ENCODE measurements at places on chromosomes 16 and 17. TPM values are rescaled to one million over a fixed set of nuclear protein-coding genes. Genes with fewer than 3 reads are reported as not detected.

Gene CCDC154
- 0.85 TPM for total RNA-seq

Gene TP53TG3B
- total RNA-seq: not detected

Gene RPL26
- 955 TPM for total RNA-seq

Gene PRMT7
- total RNA-seq: 22.6 TPM

DNA sequence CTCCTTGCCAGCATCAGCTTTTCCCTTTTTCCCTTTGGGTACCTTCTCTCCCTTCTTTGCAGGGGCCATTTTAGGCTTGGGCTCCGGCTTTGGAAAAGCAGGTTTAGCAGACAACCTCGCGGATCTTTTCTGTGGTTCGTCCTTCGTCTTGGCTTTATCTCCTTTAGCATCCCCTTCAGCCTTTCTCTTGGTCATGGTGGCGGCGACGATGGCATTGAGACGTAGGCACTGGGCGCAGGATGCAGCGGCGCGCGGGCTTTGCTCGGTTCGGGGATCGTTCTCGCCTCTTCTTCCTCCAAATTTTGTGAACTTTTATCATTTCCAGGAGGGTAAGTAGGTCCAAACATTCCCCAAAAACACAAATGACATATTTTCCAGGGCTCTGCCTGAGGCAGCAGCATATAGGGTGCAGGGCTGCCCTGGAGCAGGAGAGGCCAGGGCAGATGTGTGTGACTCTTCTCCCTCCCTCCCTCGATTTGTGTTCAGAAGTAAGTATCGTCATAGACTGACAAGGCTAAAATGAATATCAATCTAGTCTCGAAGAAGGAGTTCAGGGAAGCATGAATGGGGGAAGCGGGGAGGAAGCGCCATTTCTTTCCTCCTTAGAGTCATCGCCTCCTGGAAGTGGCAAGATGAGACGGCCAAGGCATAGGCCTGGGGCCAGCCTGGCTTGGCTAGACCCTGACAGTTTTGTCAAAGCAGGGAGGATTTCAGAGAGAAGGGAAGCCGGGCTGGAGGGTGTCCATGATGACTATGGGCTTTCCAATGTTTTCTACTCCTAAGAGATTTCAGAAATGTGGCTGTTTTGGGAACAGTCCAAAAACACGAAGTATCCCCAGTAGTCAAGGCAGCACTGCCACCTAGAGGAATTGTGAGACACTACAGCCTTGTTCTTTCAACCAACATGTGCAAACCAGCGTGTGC, 13.2 kb downstream of the CHCT1 start:
- DNase-seq: no peak

GRCh38 chr17:63658366-63658765, 36.1 kb downstream of the MAP3K3 start:
- DNase-seq: no peak

DNA sequence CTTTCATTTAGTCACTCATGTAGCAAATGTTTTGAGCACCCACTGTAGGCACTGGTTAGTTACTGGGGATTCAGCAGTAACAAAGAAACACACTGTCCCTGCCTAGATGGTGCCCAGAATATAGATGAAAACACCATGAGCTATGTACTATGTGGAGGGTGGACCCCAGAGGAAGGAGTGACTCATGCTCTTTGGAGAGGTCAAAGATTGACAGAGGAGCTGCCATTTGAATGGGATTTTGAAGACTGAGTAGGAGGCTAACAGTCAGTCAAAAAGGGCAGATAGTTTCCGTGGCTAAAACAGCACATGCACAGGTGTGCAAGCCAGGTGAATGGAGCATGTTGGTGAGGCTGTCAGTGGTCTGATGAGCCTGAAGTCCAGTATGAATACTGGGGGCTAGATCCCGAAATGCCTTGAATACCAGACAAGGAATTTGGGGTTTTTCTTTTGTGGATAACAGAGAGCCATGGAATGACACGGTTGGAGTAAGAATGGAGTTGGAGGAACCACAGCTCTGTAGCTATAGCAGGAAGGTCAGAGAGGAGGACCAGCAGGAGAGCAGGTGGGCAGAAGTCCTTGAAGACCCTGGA, 6.1 kb downstream of the IL21R start:
- DNase-seq: no peak

DNA sequence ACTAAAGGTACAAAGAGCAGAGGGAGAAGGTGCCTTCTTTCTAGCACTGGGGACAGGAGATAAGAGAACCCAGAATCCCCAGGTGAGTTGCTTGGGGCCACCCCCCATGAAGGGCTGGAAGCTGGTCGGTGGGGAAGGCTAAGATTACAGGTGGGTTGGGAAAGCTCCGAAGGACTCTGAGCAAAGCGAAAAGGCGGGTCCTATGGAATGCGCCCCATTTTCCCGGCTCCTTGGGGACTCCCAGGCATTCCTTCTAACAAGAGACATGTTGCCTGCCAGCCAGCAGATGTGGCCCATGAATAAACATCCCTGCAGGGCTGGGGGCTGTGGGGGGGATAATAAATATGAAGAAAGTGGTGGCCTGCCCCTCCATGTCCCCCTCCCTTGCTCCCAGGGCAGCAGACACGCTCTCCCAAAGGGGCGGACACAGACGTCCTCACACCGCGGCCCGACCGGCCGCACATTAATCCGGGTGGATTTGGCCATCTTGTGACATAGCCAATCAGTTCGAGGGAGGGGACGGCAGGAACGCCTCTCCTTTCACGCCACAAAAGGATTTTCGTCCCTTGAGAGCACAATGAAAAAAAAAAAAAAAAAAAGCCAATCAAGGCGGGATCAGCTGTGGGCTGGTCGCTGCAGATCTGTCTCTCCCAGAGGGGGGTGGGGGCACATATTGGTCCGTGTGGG, 98.5 kb downstream of the SOX9 start:
- DNase-seq: no peak

DNA sequence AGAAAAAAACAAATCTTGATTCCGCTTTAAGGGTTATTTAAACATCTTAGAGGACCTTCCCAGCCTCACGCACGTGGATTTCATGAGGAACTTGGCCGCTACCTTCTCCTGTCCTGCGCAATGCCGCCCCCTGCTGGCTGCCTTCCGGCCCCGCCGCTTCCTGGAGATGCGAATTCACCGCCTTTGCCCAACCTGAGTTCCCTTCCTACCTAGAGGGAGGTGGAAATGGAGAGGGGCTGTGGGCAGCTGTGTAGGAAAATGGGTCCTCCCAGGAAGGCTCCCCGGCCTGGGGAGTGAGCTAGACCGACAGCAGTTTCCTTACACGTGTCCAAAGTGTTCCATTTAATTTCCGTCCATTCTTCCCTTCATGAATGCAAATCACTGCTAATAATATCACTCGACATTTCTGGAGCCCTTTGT, 1.0 kb upstream of the ABCC12 start:
- peak; percentile 66 for DNase-seq

GRCh38 chr17:39623356-39623950, 3.3 kb upstream of the PPP1R1B start:
- peak; percentile 99 for DNase-seq

DNA sequence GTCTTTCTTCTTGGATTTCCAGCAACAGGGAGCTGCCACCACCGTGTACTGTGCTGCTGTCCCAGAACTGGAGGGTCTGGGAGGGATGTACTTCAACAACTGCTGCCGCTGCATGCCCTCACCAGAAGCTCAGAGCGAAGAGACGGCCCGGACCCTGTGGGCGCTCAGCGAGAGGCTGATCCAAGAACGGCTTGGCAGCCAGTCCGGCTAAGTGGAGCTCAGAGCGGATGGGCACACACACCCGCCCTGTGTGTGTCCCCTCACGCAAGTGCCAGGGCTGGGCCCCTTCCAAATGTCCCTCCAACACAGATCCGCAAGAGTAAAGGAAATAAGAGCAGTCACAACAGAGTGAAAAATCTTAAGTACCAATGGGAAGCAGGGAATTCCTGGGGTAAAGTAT, 389.0 kb downstream of the MAF start:
- no peak for DNase-seq

- DNase-seq: no peak
Observed at GRCh38 chr16:16887193-16887592, 508.3 kb downstream of the NPIPA7 start.

- no peak for DNase-seq
Observed at GRCh38 chr17:57819285-57819684, 30.6 kb downstream of the MRPS23 start.

DNA sequence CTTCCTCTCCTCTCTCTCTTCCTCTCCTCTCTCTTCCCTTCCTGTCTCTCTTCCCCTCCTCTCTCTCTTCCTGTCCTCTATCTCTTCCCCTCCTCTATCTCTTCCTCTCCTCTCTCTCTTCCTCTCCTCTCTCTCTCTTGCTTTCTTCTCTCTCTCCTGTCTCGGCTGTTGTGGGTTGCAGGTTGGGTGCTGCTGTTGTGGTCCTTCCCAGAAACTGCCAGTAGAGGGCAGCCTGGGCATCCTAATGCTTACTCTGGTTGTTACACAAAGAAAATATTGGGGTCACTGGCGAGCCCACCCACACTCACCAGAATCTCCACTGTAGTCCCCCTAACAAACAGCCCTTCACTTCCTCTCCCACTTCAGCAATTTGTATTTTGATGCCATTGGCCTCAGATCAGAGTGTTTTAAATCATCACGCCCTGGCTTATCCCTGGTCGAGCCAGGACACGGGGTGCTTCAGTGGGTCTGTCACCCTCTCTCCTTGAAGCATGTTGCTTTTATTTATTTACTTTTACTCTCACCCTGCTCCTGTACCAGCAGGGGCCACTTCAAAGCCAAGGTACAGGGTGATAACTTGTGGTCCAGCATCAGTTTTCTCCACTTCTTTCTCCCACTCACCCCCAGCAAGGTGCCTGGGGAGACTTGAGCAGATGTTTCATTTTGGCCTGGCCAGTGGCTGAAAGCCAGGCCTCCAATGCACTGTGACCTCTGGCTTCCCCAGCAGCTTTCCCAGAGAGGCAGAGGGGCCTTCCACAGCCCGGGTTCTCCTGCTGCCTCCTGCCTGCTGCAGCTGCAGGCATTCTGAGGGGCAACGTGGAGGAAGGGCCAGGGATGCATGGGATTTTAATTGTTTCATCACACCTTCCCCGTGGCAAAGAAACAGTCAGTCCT, 4.7 kb upstream of the MMP15 start:
- peak; percentile 80 for DNase-seq

DNA sequence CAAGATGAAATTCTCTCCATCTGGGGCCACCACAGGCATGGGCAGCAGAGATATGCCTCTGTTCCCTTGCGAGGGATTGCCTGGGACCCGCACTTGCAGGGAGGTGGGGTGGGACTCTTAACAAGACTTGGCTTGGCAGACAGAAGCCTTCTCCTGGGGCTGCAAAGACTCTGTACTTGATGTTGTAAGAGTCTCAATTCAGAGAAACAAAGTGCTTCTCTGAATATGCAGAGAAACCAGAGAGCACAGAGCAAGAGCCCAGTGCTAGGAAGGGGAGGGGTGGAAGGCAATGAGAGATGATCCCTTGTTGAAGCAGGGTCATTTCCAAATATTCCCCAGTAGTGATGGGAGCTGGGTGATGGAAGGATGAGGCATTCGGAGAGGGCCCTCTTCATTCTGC, 2.2 kb downstream of the MMP28 start:
- no peak for DNase-seq

DNA sequence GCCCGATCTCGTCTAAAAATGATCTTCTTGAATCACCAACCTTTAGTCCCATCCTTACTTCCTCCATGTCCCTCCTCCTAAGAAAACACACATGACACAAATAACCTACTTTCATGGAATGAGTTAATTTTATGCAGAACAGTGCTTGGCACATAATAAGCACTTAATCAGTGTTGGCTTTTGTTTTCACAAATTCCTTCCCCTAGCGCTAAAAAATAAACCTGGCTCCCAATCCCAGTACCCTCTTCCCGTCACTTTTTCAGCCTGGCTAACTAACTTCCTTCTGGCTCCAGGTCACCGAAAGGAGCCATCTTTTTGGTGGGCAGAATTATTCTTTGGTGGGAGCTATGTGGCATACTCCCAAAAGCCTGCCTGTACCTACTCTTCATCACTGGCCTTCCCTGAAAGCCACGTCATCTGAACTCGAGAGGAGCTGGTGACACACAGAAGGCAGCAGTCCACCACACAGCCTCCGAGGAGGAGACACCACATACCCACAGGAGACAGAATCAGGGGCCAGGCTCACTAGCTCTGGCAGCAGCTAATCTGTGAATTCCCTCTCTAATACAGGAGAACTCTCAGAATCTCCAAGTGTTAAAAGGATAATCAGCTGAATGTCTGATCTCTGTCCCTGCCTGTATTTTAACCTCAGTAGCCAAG, 114.5 kb downstream of the SMG6 start:
- no peak for DNase-seq

DNA sequence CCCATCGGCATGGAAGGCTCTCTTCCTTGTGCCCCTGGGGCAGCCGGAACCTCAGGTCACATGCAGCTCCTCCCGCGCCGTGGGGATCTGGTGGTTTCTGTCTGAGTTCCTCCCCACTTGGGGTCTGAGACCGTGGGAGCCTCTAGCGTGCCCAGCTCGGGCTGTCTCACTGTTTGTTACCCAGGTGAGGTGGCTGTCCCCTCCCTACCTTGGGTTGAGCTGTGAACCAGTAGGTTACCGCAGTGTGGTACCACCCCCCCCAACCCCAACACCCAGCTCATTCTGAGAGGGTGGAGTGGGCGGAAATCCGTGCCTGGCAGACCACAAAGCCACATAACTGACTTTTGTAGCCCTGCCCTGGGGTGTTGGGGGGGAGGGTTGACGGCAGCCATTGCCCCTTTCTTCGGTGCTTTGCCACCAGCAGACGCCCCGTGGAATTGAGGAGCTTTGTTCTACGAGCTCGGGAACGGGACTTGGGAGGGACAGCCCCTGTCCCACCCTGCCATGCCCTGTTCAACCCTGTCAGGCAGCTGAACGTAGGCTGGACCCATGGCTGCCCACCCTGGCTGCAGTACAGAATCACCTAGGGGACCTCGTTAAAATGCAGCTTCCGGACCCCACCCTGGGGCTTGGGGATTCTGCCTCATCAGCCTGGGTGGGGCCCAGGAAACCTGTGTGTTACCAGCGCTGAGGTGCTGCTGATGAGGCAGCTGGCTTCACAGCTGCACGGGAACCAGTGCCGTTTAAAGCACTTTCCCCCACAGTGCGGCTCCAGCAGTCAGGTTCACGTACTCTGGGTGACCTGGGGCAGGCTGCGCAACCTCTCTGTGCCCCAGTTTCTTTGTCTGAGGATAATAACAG, 18.5 kb downstream of the RAP1GAP2 start:
- DNase-seq: no peak

DNA sequence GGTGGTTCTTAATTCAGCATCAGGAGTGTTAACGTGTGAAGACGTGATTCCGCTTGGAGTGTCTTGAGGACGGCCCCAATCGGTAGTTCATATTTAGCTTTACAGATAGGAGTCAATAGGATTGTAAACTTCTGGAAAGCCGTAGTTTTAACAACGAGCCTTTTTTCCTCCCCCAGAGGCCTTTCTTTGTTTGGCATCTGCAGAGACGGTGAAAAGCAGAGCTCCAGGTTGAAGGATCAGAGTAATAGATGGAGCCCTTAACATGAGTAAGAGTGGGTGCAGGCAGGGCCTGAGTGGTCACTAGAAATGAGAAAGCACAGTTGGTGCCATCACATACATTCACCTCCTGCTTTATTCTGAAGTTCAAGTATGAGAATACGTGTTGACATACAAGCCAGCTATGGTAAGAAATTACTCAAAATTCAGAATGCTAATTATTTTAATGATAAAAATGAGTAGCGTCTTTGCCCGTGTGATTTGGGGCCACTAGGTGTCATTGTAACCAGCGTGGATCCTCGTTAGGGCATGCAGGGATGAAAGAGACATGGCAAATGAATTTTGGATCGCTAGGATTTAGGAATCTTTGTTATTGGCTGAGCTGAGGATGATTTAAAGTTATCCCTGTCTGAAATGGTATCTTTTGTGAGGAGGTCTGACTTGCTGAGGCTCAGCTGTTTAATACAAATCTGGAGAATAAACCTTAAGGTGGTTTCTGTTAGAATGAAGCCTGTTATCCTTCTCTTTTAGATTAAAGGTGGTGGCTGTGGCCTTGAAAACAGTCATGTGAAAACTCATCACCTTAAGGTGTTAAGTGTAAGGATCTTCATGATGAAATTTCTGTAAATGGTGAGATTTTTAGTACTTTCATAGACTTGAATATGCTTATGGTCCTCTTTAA, 18.6 kb downstream of the PRCD start:
- no peak for DNase-seq
